ENCODE measurements at places on chromosomes 5 and 9. TPM values are rescaled to one million over a fixed set of nuclear protein-coding genes. Genes with fewer than 3 reads are reported as not detected.
A peak's percentile ranks its signal among the peaks of the same experiment; 100 is the strongest.

DNA sequence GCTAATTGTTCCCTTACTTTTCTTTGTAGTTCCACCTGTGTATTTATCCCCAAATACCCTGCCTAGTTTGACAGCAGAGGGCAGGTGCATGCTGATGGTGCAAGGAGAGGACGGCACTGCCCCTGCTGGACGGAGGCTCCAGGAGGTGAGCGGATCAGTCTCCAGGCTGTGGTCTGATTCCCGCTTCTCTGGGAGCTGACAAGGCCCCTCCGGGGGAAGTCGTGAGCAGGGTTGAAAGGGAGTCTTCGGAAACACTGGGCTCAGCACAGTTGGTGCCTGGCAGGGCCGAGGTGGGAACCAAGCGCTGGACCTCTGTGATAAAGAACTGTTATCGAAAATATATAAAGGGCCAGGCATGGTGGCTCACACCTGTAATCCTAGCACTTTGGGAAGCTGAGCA lies 52.9 kb downstream of the RASGEF1C start:
- DNase-seq, result peak; percentile 46

GRCh38 chr9:107172979-107173347 lies 110.1 kb upstream of the RAD23B start:
- DNase-seq, result no peak

DNA sequence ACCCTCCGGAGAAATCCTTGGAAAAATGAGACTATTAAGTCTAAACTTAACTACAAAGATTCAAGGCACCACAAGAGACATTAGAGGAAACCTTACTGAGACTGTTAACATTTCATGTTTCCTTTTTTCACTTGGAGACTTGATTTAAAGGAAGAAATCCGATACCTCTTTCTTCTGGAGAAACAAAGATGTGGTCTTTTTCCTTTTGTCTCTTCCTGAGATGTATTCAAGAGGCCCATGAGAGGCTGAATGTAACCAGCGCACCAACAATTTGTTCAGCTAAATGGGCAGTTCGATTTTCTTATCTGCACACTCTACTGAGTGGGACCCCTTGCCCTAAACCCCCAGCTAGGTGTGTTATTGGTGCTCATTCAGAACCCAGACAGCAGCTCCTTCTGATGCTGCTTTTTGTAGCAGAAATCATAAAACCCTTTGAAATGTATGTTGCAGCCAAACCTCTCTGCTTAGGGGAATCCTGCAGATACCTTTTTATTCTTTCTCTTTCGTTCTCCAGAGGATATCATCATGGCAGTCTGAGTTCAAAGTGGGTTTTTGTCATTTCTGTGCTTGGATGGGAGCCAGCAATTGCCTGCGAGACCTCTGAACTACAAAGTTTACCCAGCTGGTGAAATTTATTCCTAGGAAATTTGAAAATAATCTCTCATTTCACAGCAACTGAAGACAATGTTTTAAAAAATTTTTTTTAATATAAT lies 41.9 kb upstream of the ACTBL2 start:
- DNase-seq, result no peak

DNA sequence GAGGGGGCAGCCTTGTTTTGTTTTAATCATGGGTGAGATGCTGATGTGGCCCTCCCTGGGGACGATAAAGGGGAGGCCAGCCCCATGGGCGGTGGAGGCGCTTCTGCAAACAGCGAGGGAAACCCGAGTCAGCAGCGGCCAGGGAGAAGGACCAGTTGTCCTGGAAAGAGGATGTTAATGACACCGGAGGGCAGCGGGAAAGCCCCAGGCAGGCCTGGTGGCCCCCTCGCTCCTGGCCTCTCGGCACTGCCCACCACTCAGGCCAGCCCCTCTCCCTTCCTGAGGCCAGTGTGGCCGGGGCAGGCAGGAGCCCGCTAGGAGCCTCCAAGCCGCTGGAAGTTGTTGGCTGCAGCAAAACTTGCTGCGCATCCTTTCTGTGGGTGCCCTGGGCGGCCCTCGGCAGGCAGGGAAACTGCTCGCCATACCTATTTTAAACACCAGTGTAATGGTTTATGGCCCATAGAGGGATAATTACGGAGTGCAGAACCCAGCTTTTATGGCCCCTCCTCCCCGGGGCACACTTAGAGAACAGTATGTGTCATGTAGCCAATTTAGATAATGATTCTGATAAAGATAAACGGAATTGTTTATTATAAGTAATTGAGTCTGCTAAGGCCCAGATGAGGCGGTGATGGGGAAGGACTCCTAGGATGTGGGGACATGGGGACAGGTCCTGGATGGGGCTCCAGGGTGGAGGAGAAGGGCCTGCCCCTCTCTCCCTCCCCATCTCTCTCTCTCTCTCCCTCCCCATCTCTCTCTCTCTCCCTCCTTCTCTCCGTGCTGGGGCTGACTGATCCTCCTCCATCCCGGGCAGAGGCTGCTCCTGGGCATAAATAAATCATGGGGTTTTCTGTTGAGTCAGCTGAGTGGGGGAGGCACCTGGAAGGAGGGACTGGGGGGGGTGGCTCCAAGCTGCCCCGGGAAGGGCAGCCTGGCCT lies 36.9 kb downstream of the LMX1B start:
- DNase-seq, result no peak

Gene MED27
- total RNA-seq, result 19.4 TPM
